Left lung (tissue), 14 donors: ENCODE measurements at places on chromosomes 11 and 22.

DNA sequence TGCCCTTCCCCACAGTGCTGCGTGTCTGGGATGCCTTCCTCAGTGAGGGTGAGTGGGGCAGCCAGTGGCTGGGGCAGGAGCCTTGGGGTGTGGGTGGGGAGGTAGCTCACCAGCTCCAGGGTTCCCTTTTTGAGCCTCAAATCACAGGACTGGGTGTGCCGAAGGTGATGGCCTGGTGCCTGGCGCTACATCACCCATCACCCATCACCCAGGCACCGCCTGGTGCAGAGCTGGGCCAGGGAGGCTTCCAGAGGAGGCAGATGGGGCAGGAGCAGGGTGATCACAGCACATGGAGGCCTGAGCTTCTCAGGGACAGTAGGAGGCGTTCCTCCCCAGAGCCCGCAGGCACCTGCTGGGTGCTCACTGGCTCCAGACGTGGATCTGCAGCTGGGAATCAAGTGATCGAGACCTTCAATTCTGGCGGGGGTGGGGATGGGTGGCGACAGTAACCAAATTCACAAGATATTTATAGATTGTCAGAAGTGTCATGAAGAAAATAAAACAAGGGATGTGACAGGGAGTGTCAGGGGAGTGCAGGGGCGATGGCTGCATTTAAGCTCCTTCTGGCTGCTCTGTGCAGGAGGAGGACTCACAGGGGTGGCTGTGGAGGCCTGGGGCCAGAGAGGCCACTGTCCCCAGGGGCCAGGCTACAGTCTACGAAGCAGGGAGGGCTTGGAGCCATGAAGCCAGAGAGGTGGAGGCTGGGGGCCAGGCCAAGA, 3.2 kb downstream of the TBC1D10C start:
- H3K27me3 ChIP-seq, result no peaks in the 10 kb centered on the region
- no peaks in the 10 kb centered on the region for H3K36me3 ChIP-seq
- H3K27ac ChIP-seq, result no peak overlapping the region
- no peaks in the 10 kb centered on the region for H3K4me1 ChIP-seq
- H3K4me3 ChIP-seq, result no peak overlapping the region

GRCh38 chr22:39359659-39360195, 9.9 kb downstream of the SYNGR1 start:
- DNase-seq, result no peak
- H3K36me3 ChIP-seq, result no peaks in the 10 kb centered on the region
- no peak overlapping the region for H3K4me3 ChIP-seq
- H3K27ac ChIP-seq, result no peak overlapping the region

DNA sequence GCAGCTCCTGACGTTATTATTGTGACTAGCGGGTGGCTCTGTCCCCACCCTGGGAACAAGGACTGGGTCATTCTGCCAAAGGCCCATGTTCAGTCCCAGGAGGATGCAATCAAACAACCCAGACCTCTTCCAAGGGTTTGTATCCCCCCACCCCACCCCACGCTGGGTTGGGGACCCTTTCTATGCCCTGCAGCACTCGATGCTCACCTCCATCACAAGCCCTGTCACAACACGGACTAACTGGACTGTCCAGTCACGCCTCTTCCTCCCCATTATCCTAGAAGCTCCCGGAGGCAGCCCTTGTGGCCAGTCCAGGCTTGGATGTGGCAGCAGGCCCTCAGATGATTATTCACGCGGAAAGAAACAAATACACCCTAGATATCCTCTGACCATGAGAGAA, 3.7 kb downstream of the SHANK2 start:
- peaks cover 26% of the 10 kb centered on the region for H3K27me3 ChIP-seq
- no peaks in the 10 kb centered on the region for H3K36me3 ChIP-seq
- no peak overlapping the region for H3K4me3 ChIP-seq
- DNase-seq, result no peak

DNA sequence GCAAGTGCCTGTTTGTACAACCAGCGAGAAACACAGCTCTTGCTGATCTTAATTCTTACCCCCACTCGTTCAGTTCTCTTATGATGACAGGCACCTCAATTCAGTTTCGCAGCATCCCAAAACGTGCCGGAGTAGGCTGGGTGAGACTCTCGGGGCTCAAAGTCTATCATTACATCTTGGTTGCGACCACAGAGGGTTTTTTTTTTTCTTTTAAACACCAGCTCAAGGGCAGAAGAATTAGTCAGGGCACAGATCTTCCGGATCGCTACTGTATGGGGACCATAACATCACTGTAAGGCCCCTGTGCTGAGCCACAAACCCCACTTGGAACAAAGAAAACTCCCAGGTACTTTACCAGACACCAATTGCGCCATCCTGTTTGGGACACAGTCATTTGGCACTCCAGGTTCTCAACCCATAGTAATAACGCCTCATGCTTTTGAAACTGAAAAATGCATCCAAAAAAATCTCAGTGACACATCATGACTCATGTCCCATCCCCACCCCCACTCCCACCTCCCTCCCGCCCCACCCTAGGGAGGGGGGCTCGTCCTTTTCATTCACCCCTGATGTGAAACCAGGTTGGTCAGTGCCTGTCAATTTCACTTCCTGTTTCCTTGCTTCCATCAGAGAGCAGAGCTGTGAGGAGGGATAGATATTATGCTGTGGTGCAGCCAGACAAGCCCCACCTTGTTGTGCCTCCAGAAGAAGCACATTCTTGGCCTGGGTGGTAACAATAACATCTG, 41.0 kb upstream of the CD5 start:
- no peak for DNase-seq
- H3K4me3 ChIP-seq, result no peak overlapping the region
- H3K27ac ChIP-seq, result no peak overlapping the region

GRCh38 chr11:113675565-113675964, 30.5 kb downstream of the TMPRSS5 start:
- H3K4me3 ChIP-seq, result no peak overlapping the region
- H3K36me3 ChIP-seq, result no peaks in the 10 kb centered on the region
- DNase-seq, result no peak
- no peaks in the 10 kb centered on the region for H3K27me3 ChIP-seq
- H3K4me1 ChIP-seq, result no peaks in the 10 kb centered on the region

- no peak overlapping the region for H3K4me3 ChIP-seq
- H3K27me3 ChIP-seq, result no peaks in the 10 kb centered on the region
- H3K36me3 ChIP-seq, result no peaks in the 10 kb centered on the region
- H3K27ac ChIP-seq, result no peak overlapping the region
Observed at GRCh38 chr11:64568041-64568571, 22.9 kb upstream of the SLC22A12 start.

DNA sequence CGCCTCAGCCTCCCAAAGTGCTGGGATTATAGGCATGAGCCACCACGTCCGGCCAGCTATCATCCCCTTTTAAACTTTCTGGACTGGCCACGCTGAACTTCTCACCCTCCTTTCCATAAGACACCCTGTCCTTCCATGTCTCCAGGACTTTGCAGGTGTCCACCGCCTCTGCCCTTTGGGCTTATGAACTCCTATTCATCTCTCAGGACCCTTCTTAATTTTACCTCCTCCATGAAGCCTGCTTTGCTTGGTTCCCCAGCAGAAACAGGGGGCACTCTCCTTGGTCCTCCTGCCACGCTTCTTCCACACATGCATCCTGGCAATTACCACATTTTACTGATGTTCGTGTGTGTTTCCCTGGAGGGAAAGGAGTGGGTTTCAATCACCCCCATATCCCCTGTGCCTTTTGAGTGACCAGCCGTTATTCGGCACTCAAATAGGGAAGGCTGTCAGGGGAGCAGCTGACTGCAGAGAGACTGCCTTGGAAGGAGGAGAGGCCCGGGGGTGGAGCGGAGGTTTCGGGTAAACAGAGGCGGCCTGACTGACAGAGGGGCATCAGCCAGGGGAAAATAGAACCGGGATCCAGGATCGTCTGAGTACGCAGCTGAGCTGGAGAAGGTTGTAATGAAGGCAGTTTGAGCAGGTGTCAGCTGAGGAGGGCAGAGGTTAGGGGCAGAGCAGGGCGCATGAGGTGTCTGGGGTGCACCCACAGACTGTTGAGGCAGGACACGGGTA, 27.1 kb upstream of the CHKA start:
- H3K27me3 ChIP-seq, result no peaks in the 10 kb centered on the region
- no peaks in the 10 kb centered on the region for H3K36me3 ChIP-seq
- H3K27ac ChIP-seq, result no peak overlapping the region
- no peak overlapping the region for H3K4me3 ChIP-seq
- H3K4me1 ChIP-seq, result peaks cover 35% of the 10 kb centered on the region

GRCh38 chr11:911031-911889, 650 bp upstream of the CHID1 start:
- peaks cover 22% of the 10 kb centered on the region for H3K4me1 ChIP-seq
- no peaks in the 10 kb centered on the region for H3K27me3 ChIP-seq
- no peaks in the 10 kb centered on the region for H3K36me3 ChIP-seq
- peak overlapping the region; percentile 91 for H3K27ac ChIP-seq
- DNase-seq, result peak; percentile 58

DNA sequence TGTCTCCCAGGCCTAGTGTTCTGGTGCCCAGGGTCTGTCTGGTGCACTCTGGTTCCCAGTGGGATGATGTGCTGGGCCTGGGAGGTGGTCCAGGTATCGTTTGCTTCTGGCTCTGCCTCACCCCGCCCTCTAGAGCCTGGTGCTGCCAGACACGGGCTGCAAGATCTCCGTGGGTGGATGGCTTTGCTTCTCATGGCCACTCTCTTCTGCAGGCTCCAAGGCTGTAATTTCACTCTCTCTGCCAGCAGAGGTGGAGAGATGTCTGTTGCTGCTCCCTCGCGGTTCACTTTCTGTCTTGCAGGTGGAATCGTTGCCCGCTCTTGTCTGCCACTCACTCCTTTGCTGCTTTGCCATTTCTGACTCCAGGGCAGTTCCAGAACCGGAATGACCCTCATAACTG, 13.4 kb downstream of the NADSYN1 start:
- H3K27me3 ChIP-seq, result no peaks in the 10 kb centered on the region
- H3K36me3 ChIP-seq, result no peaks in the 10 kb centered on the region
- H3K4me1 ChIP-seq, result no peaks in the 10 kb centered on the region
- H3K27ac ChIP-seq, result no peak overlapping the region

DNA sequence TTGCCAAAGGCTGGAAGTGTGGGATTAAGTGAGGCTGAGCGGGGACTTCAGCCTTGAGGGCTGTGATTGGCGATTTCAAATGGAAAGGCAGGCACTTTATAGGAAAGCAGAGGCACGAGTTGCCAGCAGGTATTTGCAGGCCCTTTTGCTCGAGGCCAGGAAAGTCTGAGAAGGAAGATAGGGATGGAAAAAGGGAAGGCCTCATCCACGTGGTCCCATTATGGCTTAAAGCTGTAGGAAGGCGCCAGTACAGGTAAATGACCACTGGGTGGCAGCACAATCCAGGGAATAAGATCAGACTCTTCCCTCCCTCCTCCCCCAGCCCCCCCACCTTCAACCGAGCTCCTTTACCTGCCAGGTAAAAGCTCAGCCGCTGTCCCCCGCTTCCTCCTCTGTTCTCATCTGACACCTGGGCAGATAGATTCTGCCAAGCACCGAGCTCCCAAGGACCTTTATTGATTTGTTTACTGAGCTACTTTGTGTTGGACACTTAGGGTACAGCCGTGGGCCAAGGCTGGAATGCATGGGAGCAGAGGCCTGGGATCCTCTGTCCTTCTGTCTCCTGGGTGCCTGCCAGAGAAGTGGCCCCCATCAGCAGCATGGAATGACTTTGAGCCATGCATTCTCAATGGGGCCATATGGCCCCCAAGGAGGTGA, 7.5 kb downstream of the P2RX3 start:
- H3K36me3 ChIP-seq, result no peaks in the 10 kb centered on the region
- no peak overlapping the region for H3K27ac ChIP-seq
- peak; percentile 65 for DNase-seq
- no peak overlapping the region for H3K4me3 ChIP-seq

DNA sequence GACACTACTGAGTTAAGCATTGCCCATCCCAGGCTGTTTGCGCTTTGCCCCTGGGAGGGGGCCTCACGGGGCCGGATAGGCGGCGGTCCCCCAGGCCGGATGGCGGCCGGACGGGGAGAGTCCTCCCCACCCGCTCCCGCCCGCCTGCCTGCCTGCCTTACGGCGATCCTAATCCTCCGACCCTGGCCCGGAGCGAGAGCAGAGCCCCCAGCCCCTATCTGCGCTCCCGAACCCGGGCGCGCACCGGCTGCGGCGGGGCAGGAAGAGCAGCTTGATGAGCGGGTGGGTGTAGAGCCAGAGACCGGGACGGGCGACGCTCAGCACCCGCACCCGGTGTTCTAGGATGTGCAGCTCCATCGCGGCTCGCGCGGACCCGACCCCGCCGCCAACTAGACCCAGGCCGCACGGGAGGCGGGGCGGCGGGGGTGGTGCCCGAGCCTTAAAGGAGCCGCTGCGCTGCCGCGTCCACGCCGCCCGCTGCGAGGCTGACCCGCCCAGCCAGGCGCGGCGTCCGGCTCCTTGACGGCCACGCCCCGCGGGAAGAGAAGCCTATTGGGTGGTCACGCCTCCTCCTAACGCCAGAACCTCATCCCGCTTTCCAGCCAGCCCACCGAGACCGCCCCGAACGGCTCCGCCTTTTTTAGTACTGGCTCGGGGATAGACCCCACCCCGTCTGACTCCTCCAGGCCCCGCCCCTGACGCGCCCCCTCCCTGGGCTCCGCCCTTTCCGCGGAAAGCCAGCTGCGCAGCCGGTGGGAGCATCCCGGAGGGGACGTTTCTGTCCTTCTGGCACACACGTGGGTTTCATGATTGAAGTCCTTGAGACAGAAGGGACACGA, at the start of gene CASTOR1:
TSS of gene CASTOR1 (minus strand) at position 365 of the 839 bp plus-strand sequence. CDS start at position 357, 8 bp downstream.
- peaks cover 57% of the 10 kb centered on the region for H3K4me1 ChIP-seq
- peak within 1 kb of the TSS; percentile 87 for H3K27ac ChIP-seq
- peaks cover 40% of the 10 kb centered on the region for H3K36me3 ChIP-seq
- H3K4me3 ChIP-seq, result peak within 1 kb of the TSS; percentile 89

- DNase-seq, result no peak
- H3K27me3 ChIP-seq, result no peaks in the 10 kb centered on the region
- no peak overlapping the region for H3K27ac ChIP-seq
- H3K4me3 ChIP-seq, result no peak overlapping the region
Observed at GRCh38 chr11:118091690-118092089, 4.9 kb upstream of the SMIM35 start.

GRCh38 chr11:121389651-121390050, 62.5 kb upstream of the SORL1 start:
- no peaks in the 10 kb centered on the region for H3K27me3 ChIP-seq
- no peak overlapping the region for H3K27ac ChIP-seq
- H3K4me3 ChIP-seq, result no peak overlapping the region
- no peaks in the 10 kb centered on the region for H3K4me1 ChIP-seq
- H3K36me3 ChIP-seq, result no peaks in the 10 kb centered on the region

GRCh38 chr22:11627436-11627797, 3900.6 kb upstream of the OR11H1 start:
- DNase-seq, result no peak
- no peak overlapping the region for H3K4me3 ChIP-seq
- H3K27me3 ChIP-seq, result no peaks in the 10 kb centered on the region
- H3K36me3 ChIP-seq, result no peaks in the 10 kb centered on the region
- no peaks in the 10 kb centered on the region for H3K4me1 ChIP-seq
- no peak overlapping the region for H3K27ac ChIP-seq
